ENCODE measurements at places on chromosomes 7 and 10.

- no peak for DNase-seq
These were observed 1512.8 kb upstream of the LRRTM3 start for GRCh38 chr10:65413001-65413400.

- DNase-seq: no peak
These were observed 135.6 kb downstream of the CELF2 start for GRCh38 chr10:11153245-11153644.

- no peak for DNase-seq
These were observed 42.5 kb upstream of the KMT2E start for GRCh38 chr7:104971290-104972071.

GRCh38 chr10:119101366-119102098 is 2.4 kb upstream of the DENND10 start:
- DNase-seq: no peak

DNA sequence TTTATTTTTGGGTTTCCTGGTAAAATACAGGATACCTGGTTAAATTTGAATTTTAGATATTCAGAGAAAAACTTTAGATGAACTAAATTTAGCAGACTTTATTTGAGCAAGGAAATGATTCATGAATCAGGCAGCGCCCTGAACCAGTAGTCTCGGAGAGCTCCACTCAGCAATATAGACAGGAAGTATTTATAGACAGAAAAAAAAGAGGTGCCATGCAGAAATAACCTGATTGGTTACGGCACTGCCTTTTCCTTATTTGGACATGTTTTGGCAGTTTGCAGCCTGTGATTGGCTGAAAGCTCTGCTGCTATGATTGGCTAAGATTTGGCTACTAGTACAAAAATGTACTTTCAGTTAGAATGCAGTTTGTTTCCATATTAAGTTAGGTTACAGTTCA is 198.3 kb upstream of the DKK1 start:
- DNase-seq: no peak

Measured in neuronal stem cell (in vitro differentiated cells).